ENCODE measurements at places on chromosomes 12 and 14. TPM values are rescaled to one million over a fixed set of nuclear protein-coding genes. Genes with fewer than 3 reads are reported as not detected.
A peak's percentile ranks its signal among the peaks of the same experiment; 100 is the strongest.

GRCh38 chr12:19036673-19037357, 92.7 kb upstream of the PLEKHA5 start:
- H3K27ac ChIP-seq: no peak overlapping the region
- no peaks in the 10 kb centered on the region for H3K27me3 ChIP-seq
- no peak for DNase-seq
- H3K4me3 ChIP-seq: no peak overlapping the region

- no peak for DNase-seq
- peaks cover 10% of the 10 kb centered on the region for H3K4me1 ChIP-seq
- H3K27me3 ChIP-seq: peaks cover 19% of the 10 kb centered on the region
- H3K36me3 ChIP-seq: no peaks in the 10 kb centered on the region
- no peak overlapping the region for H3K27ac ChIP-seq
Measured at GRCh38 chr12:1552911-1553491, 41.4 kb downstream of the FBXL14 start.

DNA sequence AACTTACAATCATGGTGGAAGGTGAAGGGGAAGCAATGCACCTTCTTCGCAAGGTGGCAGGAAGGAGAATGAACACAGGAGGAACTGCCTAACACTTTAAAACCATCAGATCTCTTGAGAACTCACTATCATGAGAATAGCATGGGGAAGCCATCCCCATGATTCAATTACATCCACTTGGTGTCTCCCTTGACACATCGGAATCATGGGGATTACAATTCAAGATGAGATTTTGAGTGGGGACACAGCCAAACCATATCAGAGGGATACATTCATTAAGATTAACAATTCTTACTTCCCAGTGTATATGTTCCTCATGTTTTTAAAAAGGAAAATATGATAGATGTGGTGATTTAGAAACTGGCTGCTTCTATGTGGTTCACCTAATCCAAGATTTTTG, 117.9 kb downstream of the PDE3A start:
- no peaks in the 10 kb centered on the region for H3K4me1 ChIP-seq
- H3K27ac ChIP-seq: no peak overlapping the region
- DNase-seq: no peak
- no peaks in the 10 kb centered on the region for H3K27me3 ChIP-seq
- no peak overlapping the region for H3K4me3 ChIP-seq

DNA sequence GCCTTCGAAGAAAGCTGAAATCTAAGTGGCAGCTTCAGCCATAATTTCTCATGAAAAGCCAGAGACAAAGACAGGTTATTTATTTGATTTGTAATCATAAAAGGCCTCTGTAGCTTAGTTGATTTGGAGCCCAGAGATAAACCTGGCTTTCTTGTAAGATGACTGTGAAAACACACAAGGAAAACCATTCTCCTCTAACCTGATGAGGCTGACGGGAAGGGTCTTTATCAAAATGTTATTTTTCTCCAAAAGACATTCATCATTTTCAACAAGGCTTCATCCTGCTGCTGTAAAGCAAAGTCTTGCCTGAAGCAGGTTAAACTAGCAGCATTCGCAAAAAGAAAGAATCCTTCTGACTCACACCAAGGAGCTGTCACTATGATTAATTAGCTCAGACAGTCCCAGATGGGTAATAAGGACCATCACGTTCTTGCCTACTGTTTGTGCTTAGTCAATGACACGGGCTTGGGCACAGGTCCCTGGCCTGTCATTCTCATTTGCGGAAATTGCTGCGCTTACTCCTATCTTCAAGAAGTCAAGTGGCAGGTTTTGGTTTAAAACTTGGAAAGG, 286.6 kb downstream of the C12orf75 start:
- no peak for DNase-seq
- no peaks in the 10 kb centered on the region for H3K27me3 ChIP-seq
- no peak overlapping the region for H3K27ac ChIP-seq

- H3K36me3 ChIP-seq: no peaks in the 10 kb centered on the region
- no peaks in the 10 kb centered on the region for H3K4me1 ChIP-seq
- no peak overlapping the region for H3K27ac ChIP-seq
- H3K4me3 ChIP-seq: no peak overlapping the region
- DNase-seq: no peak
Measured at GRCh38 chr12:2486796-2487195, 308.0 kb upstream of the FKBP4 start.

DNA sequence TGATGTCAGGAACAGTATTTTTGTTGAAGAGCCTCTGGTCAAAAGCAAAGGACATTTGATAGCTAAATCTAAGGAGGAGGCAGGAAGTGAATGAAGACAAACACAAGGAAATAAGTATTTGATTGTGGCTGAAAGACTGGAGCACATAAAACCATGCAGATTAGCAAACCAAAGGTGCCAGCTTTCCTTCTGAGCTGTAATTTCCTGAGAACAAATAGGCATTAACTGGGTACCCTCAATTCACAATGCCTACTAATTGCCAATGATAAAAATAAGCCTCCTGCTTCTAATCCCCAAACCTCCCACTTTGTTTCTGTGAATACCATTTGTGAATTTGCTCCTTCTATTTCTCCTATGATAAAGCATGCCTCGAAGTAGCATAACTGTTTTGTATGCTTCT, 1279.6 kb upstream of the USP15 start:
- no peaks in the 10 kb centered on the region for H3K4me1 ChIP-seq
- no peak overlapping the region for H3K4me3 ChIP-seq
- no peaks in the 10 kb centered on the region for H3K36me3 ChIP-seq
- no peaks in the 10 kb centered on the region for H3K27me3 ChIP-seq

GRCh38 chr12:51369581-51369980, 21.6 kb downstream of the GALNT6 start:
- peak overlapping the region; percentile 70 for H3K27ac ChIP-seq
- peaks cover 6% of the 10 kb centered on the region for H3K36me3 ChIP-seq

DNA sequence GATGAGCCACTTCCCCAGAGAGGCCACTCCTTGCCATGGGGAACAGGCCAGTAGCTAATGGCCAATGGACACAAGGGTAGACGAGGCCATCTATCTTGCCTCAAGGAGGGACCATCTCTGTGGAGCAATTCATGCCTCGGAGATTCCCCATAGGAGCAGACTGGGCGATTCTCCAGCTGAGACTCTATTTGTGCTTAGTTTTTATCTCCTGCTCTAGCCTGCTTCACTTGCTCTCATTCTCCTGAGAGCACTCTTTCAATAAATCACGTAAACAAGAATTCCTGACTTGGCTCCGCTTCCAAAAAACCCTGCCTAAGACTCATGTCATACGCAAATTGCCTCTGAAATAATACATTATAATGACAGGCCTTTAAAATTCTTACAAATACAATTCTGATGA, 396.4 kb upstream of the USP15 start:
- no peak overlapping the region for H3K4me3 ChIP-seq
- H3K4me1 ChIP-seq: no peaks in the 10 kb centered on the region
- DNase-seq: no peak

DNA sequence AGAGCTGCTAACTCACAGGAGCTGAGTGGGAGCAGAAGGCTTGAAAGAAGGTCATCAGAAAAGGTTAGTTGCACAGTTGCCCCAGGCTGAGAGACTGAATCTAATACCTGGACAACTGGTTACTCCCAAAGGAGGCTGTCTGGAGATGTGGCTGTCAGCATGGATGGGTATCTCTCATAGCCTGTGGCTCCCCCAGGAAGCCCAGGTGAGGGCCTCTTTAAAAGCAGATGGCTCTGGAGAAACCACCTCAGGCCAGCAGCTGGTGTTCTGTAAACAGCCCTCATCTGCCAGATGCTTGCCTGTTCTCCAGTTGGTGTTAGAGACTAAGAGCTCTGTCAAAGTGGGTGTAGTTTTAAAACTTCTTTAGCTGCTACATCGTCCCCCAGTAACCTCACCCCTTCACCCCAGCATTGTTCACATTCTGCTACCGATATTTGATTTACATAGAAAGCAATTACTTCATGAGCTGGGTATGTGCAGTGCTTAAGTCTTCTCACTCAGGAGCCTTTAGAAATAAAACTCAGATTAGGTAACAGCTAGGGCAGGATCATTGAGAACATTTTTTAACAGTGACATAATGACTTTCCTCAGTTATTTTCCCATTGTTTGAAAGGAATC, 25.8 kb downstream of the DACT1 start:
- H3K36me3 ChIP-seq: peaks cover 2% of the 10 kb centered on the region
- DNase-seq: no peak
- H3K4me3 ChIP-seq: no peak overlapping the region
- no peak overlapping the region for H3K27ac ChIP-seq
- H3K27me3 ChIP-seq: no peaks in the 10 kb centered on the region

- peaks cover 8% of the 10 kb centered on the region for H3K27me3 ChIP-seq
- no peak overlapping the region for H3K4me3 ChIP-seq
- peaks cover 28% of the 10 kb centered on the region for H3K4me1 ChIP-seq
- H3K27ac ChIP-seq: no peak overlapping the region
Measured at GRCh38 chr12:50040657-50041056, 15.4 kb upstream of the RACGAP1 start.

GRCh38 chr12:27619308-27619707, 76.9 kb upstream of the REP15 start:
- H3K4me3 ChIP-seq: no peak overlapping the region
- DNase-seq: no peak
- H3K27ac ChIP-seq: peak overlapping the region; percentile 20
- peaks cover 2% of the 10 kb centered on the region for H3K27me3 ChIP-seq
- peaks cover 15% of the 10 kb centered on the region for H3K36me3 ChIP-seq
- peaks cover 42% of the 10 kb centered on the region for H3K4me1 ChIP-seq

DNA sequence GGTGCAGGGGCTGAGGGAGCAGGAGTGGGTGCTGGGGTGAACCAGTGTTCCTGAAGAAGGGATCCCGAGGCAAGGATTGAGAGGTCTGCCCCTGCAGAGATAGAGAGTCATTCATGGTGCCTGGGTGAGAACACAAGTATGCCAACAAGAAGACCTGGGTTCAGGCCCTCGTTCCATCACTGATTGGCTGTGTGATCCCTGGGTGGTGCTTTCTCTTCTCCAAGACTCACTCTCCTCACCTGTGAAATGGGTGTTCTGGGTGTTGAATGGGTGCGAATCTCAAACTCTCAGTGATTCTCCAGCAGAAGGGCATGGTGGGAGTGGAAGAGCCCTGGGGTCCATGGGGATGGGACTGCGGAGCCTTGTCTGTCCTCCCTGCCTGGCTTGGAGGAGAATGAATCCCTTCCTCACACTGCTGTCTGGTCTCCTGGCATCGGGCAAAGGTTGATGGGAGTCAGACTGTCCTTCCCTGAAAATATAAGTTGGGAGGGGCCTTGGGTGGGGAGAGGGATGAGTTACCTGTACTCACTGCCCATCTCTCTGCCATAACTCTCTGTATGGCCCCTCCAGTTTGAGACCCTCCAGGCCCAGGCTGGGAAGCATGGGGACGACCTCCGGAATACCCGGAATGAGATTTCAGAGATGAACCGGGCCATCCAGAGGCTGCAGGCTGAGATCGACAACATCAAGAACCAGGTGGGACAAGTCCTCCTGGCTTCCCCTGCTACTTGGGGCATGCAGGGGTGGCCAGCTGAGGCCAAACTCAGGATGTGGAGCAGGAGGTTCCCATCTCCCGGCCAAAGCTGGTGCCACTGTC, 9.6 kb downstream of the KRT7 start:
- peaks cover 62% of the 10 kb centered on the region for H3K4me1 ChIP-seq
- peaks cover 5% of the 10 kb centered on the region for H3K27me3 ChIP-seq
- H3K4me3 ChIP-seq: peak overlapping the region; percentile 22
- DNase-seq: no peak
- peak overlapping the region; percentile 61 for H3K27ac ChIP-seq

GRCh38 chr12:116594325-116595038, 35.3 kb downstream of the MAP1LC3B2 start:
- peak overlapping the region; percentile 73 for H3K27ac ChIP-seq
- peak overlapping the region; percentile 17 for H3K4me3 ChIP-seq
- H3K27me3 ChIP-seq: peaks cover 4% of the 10 kb centered on the region
- peaks cover 1% of the 10 kb centered on the region for H3K36me3 ChIP-seq

DNA sequence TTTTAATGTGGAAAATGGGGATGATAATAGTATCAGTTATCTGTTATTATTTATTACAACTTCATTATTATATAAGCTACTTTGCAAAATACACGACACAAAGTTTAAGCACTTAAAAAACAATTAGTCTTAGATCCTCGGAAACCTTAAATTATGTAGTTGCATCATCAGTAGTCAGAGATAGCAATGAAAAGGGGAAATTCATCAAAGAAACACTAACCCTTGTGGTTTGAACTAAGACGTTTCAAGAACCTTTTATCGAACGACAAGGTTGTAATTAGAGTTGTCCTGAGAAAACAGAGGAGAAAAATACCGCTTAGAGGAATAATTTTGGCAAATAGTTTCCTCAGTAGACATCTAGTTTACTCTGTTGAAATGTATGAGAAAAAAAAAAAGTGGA, 198.5 kb downstream of the PTPRO start:
- DNase-seq: no peak
- H3K27ac ChIP-seq: no peak overlapping the region
- H3K27me3 ChIP-seq: peaks cover 28% of the 10 kb centered on the region
- no peak overlapping the region for H3K4me3 ChIP-seq
- no peaks in the 10 kb centered on the region for H3K36me3 ChIP-seq
- no peaks in the 10 kb centered on the region for H3K4me1 ChIP-seq

GRCh38 chr12:13444076-13444475, 247.6 kb downstream of the EMP1 start:
- DNase-seq: no peak
- no peaks in the 10 kb centered on the region for H3K4me1 ChIP-seq
- no peaks in the 10 kb centered on the region for H3K36me3 ChIP-seq

DNA sequence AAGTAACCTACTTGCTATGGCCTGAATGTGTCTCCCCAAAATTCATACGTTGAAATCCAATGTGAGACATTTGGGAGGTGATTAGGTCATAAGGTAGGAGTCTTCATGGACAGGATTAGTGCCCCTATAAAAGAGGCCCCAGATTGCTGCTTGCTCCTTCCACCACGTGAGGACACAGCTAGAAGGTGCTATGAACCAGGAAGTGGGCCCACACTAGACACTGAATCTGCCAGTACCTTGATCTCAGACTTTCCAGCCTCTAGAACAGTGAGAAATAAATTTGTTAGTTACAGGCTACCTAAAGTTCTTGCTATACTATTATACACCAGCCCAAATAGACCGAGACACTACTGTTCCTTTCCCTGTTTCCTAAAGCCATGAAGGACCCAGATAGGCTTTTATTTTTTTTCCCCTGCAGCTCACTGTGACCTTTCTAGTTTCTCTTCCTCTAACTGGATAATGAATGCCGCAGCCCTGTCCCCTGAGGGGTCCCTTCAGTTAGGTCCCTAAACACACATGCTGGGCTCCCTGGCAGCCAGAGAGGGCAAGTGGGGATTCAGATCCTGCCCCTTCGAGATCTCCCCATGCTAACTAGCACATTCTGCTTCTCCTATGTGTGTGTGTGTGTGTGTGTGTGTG, 19.3 kb downstream of the SLC25A3 start:
- peaks cover 3% of the 10 kb centered on the region for H3K36me3 ChIP-seq
- H3K27me3 ChIP-seq: no peaks in the 10 kb centered on the region
- no peaks in the 10 kb centered on the region for H3K4me1 ChIP-seq
- H3K27ac ChIP-seq: peak overlapping the region; percentile 69

GRCh38 chr14:95538801-95539509, 4.1 kb downstream of the GLRX5 start:
- DNase-seq: no peak
- peaks cover 36% of the 10 kb centered on the region for H3K4me1 ChIP-seq
- H3K4me3 ChIP-seq: no peak overlapping the region
- H3K27ac ChIP-seq: no peak overlapping the region
- H3K36me3 ChIP-seq: peaks cover 7% of the 10 kb centered on the region

Gene NRXN3
- not detected for total RNA-seq

Gene CLEC4C
- total RNA-seq: not detected

Gene NPC2
- total RNA-seq: 8.6 TPM

Gene TAOK3
- 59.5 TPM for total RNA-seq

Gene C12orf50
- 0.07 TPM for total RNA-seq

Gene NKX2-1
- total RNA-seq: not detected

Gene HSPB8
- not detected for total RNA-seq

Gene KRT71
- not detected for total RNA-seq

Gene CLEC14A
- total RNA-seq: not detected

Gene SMCO2
- 1.8 TPM for total RNA-seq

Measured in activated T-helper 1 cell treated with anti-CD3 and anti-CD28 coated beads, Interleukin-12 subunit alpha, Interleukin-12 subunit beta, Interleukin-2, Interleukin-4 antibody, amounts not matched to agents 30 ng/mL and 10 ng/mL and 1 ng/mL, durations not matched to agents 14 hours and 24 hours and 36 hours (primary cell).